Fibroblast of gingiva (primary cell): ENCODE measurements at places on chromosomes 4 and X.

DNA sequence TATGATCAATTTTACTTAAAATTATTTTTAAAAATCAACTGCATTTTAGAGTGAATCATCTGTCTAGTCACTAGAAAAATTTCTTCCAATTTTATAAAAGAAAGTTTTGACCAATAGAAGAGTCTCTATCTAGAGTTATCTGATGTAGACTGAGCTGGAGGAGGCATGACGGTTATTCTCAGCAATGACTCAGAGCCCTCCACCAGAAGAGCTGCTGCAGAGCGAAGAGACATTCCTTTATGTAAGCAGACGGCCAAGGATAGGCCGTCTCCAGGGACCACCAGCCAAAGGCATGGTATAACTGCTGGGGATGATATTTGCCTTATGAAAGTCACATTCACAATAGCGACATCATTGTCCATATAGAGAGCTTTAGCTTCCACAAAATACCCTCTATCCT is 23.0 kb downstream of the LDB2 start:
- DNase-seq: peak; percentile 12

GRCh38 chr4:17251101-17251500 is 260.8 kb downstream of the QDPR start:
- no peak for DNase-seq

- DNase-seq: peak; percentile 88
Observed at GRCh38 chr4:89469930-89470375, 162.4 kb upstream of the GPRIN3 start.

- DNase-seq: no peak
Observed at GRCh38 chrX:149829751-149830191, 48.0 kb downstream of the MAGEA9 start.

- no peak for DNase-seq
Observed at GRCh38 chr4:154854362-154854761, 73.3 kb downstream of the RBM46 start.

DNA sequence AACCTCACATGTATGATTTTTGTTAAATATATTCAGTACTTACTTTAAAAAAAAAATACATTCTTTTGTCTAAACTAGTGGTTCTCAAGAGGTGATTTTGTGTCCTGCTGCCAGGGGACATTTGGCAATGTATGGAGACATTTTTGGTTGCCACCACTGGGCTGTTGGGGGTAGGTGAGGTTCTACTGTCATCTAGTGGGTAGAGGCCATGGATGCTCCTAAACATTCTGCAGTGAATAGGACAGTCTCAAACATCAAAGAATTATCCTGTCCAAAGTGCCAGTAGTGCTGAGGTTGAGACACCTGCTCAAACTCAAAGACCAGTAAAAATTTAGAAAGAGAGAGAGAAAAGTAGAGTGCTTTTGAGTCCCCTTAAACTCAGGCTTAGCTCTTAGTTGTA is 32.9 kb upstream of the PGM2 start:
- peak; percentile 27 for DNase-seq

DNA sequence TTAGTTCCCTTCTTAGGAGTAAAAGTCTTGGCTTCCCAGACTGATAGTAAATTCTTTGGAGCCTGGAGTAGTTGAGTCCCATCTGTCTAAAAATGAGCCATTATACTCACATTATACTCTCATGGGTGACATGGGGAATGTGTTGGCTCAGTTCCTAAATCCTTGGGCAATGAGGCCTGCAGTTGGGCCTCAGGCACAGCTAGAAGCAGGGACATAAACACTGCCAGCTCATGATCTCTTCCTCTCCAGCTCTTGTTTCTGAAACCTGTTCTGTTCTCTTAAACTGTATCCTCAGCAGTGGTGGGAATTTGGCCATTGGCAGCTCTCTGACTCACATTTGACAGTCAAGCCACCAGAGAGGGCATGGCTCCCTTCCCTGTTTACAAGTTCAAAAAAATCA is 212.5 kb downstream of the SPATA18 start:
- DNase-seq: peak; percentile 23

DNA sequence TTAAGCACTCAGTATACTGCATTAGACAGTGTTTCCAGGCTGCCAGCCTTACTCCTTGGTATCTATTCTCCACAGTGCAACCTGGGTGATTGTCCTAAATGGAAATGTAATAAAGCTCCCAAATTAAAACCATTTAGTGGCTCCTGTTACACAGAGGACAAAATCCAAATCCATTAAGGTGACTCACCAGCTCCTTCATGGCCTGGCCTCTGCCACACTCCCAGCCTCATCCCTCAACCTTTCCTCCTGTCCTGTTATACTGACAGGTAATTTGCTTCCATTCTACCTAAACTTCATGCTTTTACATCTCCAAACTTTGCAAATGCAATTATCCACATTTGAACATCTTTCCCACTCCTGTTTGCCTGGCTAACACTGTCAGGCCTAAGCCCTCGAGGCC is 140.3 kb downstream of the INPP4B start:
- DNase-seq: no peak
